Stimulated activated CD8-positive, alpha-beta memory T cell treated with anti-CD3 and anti-CD28 coated beads, Interleukin-4, amount 100 ng/mL, for 24 hours (primary cell): ENCODE measurements at places on chromosomes 1 and 21.

- DNase-seq: no peak
These were observed 79.9 kb downstream of the LACTBL1 start for GRCh38 chr1:22892789-22893188.

DNA sequence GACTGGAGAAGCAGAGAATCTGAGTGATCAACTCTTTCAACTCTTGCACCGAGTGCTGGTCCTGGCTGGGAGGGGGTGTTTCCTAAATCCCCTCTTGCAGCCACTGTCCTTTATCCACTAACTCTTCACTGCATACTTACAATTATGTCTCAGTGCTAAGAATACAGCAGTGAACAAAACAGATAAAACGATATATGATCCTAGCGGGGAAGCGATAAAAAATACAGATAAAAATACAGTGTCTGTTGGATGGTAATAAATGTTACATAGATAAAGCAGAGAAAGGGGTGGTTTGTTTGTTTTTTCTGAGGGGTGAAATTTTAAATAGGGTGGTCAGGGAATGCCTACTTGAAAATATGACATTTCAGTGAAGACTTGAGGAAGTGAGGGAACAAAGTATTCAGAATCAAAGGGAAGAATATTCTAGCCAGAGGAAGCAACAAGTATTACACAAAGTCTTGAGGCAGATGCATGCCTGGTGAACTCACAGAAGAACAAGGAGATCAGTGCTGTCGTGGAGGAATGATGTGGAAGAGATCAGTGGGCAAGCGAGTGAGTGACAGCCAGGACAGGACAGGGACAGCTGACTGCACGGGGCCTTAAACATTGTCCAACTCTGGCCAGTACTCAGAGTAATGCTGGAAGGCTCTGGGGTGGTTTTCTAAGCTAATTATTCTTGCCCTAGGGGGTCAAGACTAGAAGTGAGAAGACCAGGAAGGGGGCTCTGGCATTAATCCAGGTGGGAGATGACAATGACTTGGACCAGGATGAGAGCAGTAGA lies 110.0 kb downstream of the APP start:
- no peak for DNase-seq

DNA sequence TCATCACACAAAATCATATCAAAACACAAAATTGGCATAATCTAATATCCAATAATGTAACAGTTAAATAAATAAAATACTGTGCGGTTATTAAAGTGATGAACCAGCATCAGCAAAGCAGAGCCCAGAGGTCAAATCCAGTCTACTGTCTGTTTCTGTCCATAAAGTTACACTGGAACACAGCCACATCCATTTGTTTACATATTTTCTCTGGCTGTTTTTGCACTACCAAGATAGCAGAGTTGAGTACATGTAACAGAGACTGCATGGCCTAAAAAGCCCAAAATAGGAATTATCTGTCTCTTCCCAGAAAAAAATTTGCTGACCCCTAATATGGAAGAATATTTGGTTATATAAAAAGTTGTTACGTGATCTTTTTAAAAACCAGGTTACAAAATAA lies 242.2 kb upstream of the DMRTA2 start:
- DNase-seq: no peak

- DNase-seq: no peak
These were observed 65.0 kb downstream of the TOR3A start for GRCh38 chr1:179146911-179147310.

DNA sequence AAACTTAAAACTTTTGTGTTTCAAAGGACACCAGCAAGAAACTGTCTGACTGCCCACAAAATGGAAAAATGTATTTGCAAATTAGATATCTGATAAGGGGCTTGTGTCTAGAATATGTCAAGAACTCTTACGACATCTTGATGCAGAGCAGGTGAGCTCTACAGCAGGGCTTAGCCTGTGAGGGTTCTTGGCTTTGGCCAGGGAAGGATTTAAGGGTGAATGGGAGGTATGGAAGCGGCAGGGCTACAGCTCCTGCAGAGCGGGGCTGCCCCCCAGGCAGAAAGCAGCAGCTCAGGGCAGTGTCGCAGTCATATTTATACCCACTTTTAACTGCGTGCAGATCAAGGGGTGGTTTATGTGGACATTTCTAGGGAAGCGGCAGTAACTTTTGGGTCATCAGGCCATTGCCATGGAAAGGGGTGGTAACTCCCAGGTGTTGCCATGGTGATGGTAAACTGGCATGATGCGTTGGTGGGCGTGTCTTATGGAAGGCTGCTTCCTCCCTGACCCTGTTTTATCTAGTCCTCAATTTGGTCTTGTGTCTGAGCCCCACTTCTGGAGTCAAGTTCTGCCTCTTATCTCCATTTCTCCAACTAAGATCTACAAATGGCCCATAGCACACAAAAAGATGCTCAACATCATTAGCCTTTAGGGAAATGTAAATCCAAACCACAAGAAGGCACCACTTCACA lies 23.2 kb downstream of the MORN1 start:
- no peak for DNase-seq

GRCh38 chr1:47444297-47444561 lies 6.4 kb downstream of the FOXD2 start:
- no peak for DNase-seq

GRCh38 chr1:21546122-21546825 lies 37.1 kb downstream of the ALPL start:
- no peak for DNase-seq

DNA sequence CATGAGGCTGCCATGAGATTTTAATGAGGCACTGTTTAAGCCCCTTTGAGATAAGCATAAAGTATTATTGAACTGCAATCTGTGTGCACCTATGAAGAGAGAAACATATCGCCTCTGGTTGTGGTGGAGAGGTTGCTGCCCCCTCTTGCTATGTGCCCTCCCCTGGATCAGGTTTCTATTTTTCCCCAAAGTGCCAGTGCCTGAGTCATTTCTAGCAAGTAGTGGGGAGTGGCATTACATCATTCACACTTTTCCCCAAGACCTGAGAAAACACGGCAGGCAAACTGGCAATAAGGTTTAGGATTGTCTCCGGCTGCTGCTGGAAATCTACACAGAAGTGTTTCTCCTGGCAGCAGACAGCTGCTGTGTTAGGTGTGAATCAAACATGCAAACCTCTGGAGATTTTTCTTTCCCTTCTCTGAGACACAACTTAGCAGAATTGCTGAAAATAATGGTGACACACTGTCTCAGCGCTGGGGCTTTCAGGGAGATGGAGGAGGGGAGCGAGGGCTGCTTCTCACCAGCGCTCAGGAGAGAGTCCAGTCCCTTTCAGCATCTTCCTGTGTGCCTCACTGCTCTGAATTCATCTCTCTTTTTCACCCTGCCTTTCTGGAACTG lies 13.7 kb upstream of the RGS16 start:
- no peak for DNase-seq

DNA sequence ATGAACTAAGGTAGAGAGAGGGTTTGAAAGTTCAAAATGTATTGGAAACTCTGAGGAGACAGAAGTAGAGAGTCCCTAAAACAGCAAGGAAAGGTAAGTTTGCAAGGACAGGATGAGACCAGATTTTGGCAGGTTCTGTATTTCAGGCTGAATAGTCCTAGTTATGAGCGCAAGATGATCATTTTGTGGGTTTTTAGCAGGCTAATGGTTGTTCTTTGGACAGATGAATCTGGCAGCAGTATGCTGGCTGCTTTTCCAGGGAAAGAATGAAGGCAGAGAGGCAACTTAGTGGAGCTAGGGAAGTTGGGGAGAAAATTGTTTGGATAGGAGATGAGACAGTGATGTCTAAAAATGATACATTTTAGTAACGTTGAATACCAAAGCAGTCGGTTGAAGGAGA lies 243.5 kb upstream of the NRIP1 start:
- DNase-seq: no peak

DNA sequence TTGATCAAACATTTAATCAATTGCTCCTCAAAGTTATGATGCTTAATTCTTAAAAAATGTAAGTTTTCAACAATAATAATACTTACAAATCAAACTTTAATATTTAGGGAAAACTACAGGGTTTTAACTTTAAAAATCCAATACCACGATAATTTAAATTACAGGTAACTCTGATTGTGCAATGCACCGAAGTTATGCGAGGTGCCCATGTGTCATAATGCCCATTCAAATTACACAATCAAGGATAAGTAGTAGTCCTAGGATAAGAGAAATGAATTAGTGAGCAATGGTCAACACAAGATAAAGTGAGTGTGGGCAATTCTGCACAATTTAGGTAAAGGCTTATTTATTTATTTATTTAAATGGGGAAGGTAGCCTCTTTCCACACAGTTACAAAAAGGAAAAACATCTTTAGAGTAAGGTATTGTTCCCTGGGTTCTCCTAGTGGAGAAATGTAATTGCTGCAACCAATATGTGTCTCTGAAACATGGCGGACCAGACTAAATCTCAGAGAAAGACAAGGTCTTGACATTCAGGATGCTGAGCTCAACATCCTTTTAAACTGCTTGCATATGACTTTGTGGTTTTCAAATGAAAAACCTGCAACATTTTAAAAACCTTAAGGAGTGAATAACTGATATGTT lies 164.2 kb downstream of the TTLL7 start:
- DNase-seq: no peak

- no peak for DNase-seq
These were observed 738 bp upstream of the TRIM11 start for GRCh38 chr1:228407106-228408040.

DNA sequence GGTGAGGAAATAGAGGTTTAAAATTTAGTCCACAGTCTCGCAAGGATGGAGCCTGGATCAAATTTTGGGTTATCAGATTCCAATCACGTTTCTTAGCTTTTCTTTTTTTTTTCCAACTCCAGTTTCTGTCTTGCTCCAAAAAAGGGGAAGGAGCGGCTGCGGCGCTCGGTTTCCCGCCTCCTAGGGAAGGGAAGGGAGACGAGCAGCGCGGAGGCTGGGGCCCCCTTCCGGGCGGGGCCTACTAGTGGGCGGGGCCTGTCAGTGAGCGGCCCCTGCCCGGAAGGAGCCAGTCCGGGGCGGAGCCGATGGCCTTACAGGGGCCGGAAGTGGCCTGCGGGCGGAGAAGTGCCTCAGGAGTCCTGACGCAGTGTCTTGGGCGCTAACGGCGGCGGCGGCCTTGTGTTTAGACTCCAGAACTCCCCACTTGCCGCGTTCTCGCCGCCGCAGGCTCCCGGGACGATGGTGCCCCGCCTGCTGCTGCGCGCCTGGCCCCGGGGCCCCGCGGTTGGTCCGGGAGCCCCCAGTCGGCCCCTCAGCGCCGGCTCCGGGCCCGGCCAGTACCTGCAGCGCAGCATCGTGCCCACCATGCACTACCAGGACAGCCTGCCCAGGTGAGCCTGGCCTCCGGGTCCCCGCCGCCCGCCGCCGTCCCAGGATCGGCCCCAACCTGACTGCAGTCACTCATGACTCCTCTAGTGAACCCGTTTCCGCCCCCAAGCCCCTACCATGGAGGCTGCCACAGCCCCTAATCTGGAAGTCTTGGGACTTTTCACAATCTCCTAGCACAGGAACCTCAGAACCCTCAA lies at the start of gene CPT2:
Gene CPT2 (plus strand): TSS at position 340 of the 806 bp plus-strand sequence. CDS start 120 bp downstream, at position 460.
- DNase-seq: peak; percentile 91

DNA sequence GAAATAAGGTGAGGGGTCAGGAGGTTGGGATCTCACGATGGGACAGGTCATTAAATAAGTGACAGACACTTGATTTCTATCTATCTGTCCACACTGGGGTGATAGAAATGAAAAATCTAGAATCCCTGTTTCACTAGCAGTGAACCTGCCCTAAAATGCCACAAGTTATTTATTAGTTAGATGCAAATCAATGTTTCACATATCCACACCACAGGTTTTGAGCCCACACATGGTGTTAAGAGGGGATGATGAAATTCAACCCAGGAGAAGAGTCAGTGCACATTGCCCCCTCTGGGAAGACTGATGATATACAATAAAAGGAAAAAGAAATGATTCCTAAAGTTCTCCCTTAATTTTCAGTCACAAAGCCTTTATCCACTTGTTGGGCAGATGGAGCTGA lies 10.1 kb upstream of the NTPCR start:
- no peak for DNase-seq

DNA sequence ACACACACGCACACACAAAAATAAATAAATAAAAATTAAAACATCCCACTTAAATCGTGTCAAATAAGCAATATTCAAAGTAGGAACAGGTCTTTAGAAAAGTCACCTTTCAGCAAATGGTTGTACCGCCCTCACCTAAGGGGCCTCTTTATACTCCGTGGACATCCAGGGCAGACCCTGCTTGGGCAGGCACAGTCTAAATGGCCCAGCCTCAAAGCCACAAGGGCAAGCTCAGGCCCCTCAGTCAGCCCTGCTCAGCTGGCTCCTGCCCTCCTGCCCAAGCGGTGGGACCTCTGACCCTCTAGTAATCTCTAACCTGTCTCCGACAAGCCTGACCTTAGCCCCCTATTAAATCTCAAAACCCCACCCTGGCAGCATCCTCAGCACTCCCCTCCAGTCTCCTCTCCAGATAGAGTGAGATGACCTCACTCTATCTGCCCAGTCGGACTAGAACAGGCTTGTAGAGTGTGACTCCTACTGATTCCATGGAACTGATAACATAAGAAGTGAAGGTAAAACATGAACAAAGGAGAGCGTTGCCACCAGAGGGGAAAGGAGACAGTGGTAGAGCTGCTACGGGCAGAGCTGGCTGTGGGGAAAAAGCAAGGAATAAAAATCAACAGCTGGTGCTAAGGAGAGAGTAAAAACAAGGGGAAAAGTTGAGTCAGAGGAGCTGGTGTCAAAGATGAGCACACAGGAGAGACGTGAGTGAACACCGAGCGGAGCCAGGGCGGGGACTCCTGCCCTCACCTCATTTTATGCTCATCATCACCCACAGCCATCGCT lies 36.0 kb downstream of the SIPA1L2 start:
- DNase-seq: no peak
